ENCODE measurements at places on chromosomes 13 and 19.

- DNase-seq: no peak
Observed at GRCh38 chr13:109939180-109939579, 152.8 kb upstream of the IRS2 start.

GRCh38 chr13:45162821-45163220 is 38.0 kb downstream of the KCTD4 start:
- no peak for DNase-seq

DNA sequence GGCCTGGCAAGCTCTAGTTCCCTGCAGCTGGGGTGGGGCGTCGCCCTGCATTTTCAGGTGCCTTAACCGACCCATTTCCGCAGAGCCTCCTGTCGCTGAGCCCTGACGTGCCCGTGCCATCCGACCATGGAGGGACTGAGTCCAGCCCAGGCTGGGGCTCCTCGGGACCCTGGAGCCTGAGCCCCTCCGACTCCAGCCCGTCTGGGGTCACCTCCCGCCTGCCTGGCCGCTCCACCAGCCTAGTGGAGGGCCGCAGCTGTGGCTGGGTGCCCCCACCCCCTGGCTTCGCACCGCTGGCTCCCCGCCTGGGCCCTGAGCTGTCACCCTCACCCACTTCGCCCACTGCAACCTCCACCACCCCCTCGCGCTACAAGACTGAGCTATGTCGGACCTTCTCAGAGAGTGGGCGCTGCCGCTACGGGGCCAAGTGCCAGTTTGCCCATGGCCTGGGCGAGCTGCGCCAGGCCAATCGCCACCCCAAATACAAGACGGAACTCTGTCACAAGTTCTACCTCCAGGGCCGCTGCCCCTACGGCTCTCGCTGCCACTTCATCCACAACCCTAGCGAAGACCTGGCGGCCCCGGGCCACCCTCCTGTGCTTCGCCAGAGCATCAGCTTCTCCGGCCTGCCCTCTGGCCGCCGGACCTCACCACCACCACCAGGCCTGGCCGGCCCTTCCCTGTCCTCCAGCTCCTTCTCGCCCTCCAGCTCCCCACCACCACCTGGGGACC is 1.2 kb downstream of the ZFP36 start:
- no peak for DNase-seq

GRCh38 chr13:20359335-20359734 is 127.2 kb upstream of the GJB6 start:
- DNase-seq: no peak

- no peak for DNase-seq
Observed at GRCh38 chr19:19547674-19548336, 9.7 kb downstream of the CILP2 start.

GRCh38 chr13:59780058-59780457 is 383.7 kb downstream of the DIAPH3 start:
- no peak for DNase-seq

GRCh38 chr19:13484166-13484565 is 22.1 kb downstream of the CACNA1A start:
- DNase-seq: no peak
